ENCODE measurements at places on chromosomes 16 and 17. TPM values are rescaled to one million over a fixed set of nuclear protein-coding genes. Genes with fewer than 3 reads are reported as not detected.

The MRPL10 gene
- 93.1 TPM for total RNA-seq

The SNN gene
- total RNA-seq: 8.8 TPM

The NLRC3 gene
- 0.03 TPM for total RNA-seq

The EME1 gene
- total RNA-seq: 14.9 TPM

The DBNDD1 gene
- 61.0 TPM for total RNA-seq

The CTRB2 gene
- total RNA-seq: not detected

The OR4D1 gene
- 0.02 TPM for total RNA-seq

The CES3 gene
- total RNA-seq: 1.8 TPM

The CETP gene
- total RNA-seq: not detected

The MYADML2 gene
- not detected for total RNA-seq

The CORO6 gene
- 8.2 TPM for total RNA-seq
